ENCODE measurements at places on chromosomes 5 and 9.
A peak's percentile ranks its signal among the peaks of the same experiment; 100 is the strongest.

GRCh38 chr5:93425096-93425495 lies 155.9 kb downstream of the NR2F1-AS1 start:
- DNase-seq = no peak

GRCh38 chr9:93298498-93299417 lies 114.8 kb downstream of the WNK2 start:
- DNase-seq = no peak

DNA sequence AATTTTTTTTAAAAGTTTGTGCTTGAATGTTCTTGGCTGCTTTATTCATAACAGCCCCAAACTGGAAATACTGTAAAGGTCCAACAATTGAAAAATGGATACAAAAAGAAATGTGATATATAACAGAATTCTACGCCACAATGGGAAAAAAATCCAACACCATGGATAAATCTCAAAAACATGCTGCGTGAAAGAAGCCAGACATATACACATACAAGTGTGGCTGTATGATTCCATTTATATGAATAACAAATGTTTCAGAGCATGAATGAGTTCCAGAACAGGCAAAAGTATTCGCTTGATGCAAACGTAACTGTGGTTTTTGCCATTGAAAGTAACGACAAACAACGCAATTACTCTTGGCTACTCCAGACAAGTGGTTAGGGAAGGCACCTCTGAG lies 7.2 kb upstream of the SFXN1 start:
- no peak for DNase-seq

DNA sequence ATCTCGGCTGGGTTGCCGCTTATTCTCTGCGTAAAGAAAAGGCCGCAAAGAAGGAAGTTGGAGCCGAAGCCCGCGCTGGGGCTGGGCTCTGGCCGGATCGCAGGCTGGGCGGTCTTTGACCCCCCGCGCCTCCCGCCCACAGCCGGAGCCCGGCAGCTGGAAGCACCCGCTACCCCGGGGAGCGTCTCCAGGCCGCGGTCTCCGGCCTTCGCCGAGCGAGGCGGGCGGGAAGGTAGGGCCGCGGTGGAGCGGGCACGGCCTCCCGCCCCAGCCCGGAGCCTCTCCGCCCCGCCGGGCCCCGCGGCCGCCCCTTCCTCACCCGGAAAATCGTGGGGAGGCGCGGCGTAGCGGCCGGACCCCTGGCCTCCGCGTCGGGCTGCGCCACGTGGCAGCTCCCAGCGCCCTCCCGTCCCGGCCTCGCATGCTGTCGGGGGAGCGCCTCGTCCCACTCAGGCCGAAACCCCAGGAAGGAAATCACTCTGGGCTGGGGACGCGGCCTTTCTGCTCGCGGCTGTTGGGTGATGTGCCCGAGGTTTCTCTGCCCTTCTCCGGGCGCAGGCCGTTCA lies 12.0 kb downstream of the FOXD1 start:
- DNase-seq = peak; percentile 28

DNA sequence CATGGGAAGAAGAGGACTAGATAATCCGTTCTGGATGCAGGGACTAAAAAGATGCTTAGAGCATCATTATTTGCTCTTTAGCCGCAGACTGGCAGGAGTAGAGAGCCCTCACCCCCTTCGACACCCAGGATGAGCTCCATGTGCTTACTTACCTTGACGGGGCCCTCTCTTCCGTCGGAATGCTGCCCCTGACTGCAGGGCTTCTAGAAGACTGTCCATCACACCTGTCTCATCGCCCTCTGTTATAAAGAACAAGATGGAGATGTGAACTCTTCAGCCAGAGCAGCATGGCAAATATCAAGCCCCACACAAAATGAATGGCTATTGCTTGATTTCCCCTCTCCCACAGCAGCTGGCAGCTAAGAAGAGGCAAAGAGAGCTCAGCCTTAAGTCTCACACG lies 35.1 kb downstream of the PCDHGC5 start:
- DNase-seq = no peak

DNA sequence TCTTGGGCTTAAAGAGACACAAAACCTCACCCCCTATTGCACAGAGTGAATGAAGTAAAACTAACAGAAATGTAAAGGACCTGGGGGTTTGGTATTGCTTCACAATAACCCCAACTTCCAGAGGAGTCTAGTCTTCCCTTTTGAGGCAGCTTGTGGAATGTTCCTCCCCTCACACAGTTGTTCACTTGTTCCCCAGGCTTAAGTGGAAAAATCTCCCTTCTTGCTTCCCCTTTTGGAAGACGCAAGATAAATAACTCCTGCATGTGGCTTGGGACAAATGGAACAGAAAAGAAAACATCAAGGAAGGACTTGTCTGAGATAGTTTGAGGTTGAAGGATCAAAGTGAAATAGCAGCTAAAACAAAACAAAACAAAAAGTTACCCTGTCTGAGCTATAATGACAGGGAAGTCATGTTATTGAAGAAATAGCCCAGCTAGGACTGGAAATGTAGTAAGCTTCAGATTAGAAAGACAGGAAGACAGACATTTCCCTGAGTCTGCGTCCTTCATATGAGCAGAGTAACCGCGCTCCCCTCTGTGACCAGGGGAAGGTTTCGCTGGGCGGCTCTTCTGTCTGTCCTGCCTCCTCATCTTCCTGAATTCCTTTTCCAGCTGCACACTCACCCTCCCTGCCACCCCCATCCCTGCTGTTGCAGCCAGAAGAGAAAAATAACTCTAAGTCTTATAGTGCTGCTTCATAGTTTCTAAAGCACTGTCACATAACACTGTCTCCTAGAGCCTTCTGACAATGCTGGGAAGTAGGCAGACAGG lies 8.8 kb downstream of the SPARC start:
- no peak for DNase-seq

DNA sequence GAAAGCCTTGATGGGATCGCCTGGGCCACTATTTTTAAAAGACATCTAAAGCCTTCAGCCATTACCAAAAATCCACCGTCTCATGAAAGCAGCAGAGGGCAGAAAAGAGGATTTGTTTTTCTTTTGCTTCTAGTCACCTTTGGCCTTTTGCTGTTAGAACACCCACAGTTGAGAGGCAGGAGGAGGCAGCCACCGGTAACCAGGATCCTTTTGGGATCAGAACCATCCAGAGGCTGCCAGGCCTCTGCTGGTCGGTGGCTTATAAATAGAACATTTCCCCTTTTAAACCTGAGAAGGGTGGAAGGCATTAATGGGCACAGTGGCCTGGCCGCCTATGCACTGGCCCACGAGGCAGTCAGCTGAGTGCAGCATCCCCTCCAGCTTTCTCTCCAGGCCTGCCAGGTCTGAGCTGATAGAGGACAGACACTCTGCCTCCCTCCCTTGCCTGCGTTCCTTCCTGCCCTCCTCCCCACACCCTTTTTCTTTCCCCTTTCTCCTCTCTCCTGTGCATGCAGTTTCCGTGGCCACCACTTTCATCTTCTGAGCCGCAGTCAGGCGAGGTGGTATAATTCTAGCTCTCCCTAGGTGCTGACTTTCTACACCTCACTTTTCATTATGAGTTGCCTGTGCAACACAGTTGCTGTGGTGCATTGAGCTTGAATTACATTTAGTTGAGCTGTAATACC lies 253.4 kb downstream of the ARHGAP26 start:
- no peak for DNase-seq

- no peak for DNase-seq
Observed at GRCh38 chr5:135127439-135128240, 93.6 kb upstream of the PITX1 start.

DNA sequence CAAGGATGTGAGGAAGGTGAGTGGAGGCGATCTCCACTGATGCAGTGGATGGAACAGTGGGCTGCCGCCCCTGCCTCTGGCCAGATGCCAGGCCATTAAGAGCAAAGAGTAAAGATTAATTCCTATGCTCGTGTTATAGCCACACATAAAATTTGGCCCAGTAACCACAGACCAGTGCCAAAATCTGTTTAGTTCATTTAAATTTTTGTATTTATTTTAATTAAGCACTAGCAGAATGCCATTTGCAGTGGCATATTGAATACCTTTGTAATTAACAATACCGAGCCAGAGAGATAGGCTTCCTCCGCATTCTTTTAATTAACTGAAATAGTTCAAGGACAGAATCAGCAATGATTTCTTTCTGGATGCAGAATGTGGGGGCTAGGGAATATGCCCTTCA lies 179.8 kb downstream of the MED10 start:
- DNase-seq = no peak

- no peak for DNase-seq
Observed at GRCh38 chr5:121525706-121526105, 326.0 kb upstream of the FTMT start.

- DNase-seq = no peak
Observed at GRCh38 chr5:72667708-72668107, 148.8 kb upstream of the TNPO1 start.

DNA sequence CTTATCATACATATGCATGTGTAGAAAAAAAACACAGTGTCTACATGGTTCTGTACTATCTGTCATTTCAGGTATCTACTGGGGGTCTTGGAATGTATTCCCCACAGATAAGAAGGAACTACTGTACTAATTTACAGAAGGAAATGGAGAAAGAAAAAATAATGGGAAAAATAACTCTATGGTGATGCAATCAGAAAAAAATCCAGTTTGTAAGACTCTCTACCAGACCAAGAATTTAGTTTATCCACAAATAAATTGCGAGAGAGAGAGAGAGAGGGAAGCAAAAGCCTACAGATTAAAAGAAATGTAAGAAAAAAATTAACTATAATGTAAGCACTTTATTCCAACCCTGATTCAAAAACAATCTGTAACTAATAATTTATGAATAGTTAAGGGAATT lies 708.6 kb upstream of the ZNF608 start:
- no peak for DNase-seq

DNA sequence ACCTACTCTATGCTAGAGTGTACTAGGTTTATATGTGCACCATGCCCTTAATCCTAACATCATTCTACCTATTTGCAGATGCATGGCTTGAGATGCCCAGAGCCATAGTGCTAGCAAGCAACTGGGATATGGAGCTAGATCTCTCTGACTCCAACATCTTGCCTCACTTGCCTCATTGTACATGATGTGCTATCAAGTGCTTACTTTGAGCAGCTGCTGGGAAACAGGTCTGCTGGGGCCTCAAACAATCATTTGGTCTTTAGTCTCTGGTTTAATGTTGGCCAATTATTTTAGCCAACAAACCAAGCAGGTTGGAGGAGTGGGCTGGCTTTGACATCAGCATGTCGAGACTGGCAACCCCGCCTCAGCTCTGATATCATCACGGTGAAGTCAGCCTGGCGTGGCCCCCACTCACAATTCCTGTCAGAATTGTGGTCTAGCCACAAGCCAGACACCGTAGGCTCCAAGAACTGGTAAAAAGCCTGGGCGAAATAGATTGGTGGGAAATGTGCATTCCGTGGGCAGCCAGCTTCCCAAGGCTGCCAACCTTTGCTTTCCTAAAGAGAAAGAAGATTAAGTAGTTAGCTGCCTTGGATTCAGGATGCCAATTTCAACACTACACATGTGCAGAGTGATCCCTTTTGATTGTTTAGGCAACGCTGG lies 21.1 kb upstream of the GAS1 start:
- DNase-seq = no peak

DNA sequence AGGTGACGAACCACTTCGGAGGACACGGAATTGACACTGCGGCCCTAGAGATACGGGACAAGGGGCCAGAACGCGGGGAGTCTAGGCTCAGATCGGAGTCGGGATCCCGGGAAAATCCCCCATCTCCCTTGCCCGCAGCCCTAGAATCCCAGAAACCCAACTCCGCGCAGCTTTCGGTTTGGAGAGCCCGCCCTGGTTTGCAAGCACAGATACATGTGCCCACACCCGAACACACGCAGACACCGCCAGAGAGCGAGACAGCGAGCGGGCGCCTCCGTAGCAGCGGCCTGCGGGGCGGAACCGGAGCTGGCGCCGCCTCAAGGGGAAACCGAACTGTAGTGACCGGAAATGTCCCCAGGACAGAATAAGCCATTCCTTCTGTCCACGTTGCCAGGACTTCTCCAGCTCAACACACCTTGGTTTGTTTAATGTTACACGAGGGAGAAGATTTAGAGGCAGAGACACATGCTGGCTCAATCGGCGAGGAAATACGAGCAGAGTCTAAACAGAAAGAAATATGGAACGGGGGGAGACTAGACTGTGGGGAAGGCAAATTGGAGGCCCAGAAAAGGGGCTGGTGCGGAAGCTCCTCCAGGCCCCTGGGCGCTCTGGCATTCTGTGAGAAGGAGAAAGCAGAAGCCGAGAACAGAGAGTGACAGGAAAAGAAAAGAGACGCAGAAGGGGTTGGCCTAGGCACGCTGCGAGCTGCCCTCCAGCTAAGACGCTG lies 2.9 kb upstream of the PAX5 start:
- DNase-seq = peak; percentile 63

- DNase-seq = no peak
Observed at GRCh38 chr9:113293285-113293878, 9.8 kb downstream of the RNF183 start.

DNA sequence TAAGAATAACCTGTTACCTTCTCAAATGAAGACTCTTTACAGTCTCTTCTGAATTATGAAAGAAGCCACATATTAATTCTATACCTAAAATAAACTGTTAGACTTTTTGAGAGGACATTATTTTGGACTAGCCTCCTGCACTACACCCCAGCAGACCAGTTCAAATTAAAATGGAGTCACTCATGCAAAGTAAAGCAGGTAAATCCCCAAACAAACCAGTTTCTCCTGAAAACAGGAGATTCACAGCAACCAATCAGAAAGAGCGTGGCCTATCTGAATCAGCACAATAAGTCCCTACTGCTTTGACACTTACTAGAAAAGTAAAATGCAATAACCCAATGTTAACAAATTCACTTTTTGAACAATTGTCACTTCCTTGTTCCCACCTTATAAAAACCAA lies 58.8 kb downstream of the PTBP3 start:
- no peak for DNase-seq

- DNase-seq = no peak
Observed at GRCh38 chr9:3263698-3264097, 262.1 kb downstream of the RFX3 start.

GRCh38 chr9:135813671-135814290 lies 93.6 kb downstream of the CAMSAP1 start:
- DNase-seq = no peak
